ENCODE measurements at places on chromosomes 7 and 10.

DNA sequence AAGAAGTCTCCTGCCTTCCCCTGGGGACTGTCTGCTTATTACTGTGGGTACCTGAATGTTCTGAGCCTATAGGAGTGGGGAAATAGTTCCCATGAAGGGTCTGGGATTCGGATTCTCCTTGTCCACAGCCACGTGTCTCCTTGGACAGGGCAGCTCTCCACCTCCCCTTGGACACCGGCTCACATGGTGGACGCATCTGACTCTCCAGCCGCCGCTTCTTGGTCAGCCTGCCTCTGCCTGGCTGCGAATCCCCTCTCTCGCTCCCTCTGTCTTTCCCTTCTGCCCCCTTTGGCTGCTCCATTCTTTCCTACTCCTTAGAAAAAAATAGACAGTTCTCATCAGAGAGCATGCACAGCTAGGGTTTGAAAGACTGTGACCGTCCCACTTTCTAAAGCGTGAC is 46.9 kb downstream of the JAKMIP3 start:
- DNase-seq = no peak

GRCh38 chr10:90571481-90572258 is 286.2 kb downstream of the HTR7 start:
- DNase-seq = no peak

GRCh38 chr7:55375237-55375636 is 10.1 kb downstream of the LANCL2 start:
- DNase-seq = no peak

DNA sequence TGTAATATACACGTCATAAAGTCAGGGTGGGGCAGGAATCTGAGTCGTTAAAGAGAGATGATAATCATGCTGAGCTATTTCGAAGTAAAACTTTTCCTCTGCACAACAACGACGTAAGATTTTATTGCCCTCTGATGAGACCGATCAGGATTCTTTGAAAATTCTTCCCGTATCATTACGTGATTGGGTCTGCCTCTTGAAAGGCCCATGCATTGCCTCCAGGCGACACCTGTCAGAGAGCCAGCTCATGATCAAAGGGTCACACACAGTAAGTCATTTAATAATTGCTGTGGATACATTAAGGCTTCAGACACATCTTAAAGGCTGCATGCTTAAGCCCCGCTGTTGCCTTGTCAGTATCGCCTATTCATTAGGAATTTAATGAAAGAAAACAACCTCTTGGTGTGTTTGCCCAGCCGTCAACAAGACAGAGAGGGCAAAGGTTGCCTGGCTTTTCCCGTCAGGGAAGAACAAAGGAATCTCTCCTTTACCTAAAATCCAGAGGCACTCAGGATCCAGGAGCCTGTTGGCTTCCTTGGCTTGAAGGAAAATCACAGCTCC is 189.0 kb upstream of the SH2B2 start:
- no peak for DNase-seq

- no peak for DNase-seq
These were observed 517.5 kb downstream of the DNAJB6 start for GRCh38 chr7:157854066-157854891.

- DNase-seq = no peak
These were observed 362.8 kb downstream of the PHF14 start for GRCh38 chr7:11336432-11336831.

GRCh38 chr7:148480479-148481146 is 110.0 kb upstream of the C7orf33 start:
- DNase-seq = no peak

- DNase-seq = no peak
These were observed 24.7 kb upstream of the DIP2C start for GRCh38 chr10:714214-714613.

- DNase-seq = no peak
These were observed 17.0 kb downstream of the ABI1 start for GRCh38 chr10:26843736-26844135.

DNA sequence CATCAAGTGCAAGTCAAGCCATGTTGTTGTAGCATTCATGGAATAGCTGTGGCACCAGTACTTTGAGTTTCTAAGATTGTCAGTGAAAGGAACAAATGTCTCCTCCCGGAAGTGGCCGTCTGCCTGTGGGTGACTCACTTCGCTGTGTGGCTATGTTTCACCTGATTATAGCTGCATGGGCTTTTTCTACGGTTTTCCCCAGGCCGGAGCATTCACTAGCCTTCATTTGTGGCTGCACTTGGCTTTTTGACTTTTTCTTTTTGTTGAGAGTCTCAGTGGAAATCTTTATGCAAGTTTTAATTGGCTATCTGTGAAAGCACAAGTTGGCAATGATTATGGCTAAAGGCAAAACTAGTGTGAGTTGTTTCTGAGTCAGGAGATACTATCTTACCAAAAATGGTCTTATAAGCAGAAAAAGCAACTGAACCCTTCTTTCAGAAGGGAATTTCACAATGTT is 35.0 kb downstream of the SRI start:
- no peak for DNase-seq

GRCh38 chr7:150974468-150975391 is 3.4 kb downstream of the KCNH2 start:
- peak; percentile 84 for DNase-seq

DNA sequence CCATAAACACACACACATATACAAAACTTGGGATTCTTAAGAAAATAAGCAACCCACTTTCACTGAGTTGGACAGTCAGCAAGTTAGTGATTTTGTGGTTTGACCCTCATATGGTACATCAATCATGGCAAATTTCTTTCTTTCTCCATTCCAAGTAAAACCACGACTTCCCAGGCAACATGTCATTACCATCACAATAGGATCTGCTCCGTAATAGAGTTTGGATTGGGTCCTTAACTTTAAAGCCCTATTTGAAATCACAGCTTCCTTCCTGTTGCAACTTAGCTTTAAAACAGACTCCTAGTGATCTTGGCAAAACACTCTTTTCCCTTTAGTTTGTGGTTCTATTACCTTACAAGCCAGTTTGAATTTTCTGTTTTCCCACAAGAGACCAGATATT is 483.6 kb downstream of the INHBA start:
- DNase-seq = no peak

GRCh38 chr7:113217314-113217713 is 99.0 kb upstream of the SMIM30 start:
- DNase-seq = no peak

DNA sequence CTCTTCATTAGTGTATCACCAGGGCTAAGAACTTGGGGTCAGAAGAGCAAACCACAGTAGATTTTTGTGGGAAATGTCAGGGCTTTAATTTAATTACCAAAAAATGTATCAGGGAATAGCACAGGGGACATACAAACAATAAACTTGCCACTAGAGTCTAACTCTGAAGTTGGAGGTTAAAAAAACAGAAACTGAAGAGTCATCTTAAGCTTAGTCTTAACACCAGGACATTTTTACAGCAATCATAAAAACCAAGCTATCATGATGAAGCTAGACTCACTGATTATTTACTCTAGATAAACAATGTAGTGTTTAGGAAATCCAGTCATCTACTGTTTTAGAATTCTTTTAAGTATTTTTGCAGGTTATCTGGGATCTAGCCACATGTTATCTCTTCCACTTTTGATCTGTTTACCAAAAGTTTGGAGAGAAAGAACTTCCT is 48.4 kb upstream of the GLI3 start:
- DNase-seq = no peak

- no peak for DNase-seq
These were observed 34.8 kb downstream of the SVOPL start for GRCh38 chr7:138666385-138666784.

DNA sequence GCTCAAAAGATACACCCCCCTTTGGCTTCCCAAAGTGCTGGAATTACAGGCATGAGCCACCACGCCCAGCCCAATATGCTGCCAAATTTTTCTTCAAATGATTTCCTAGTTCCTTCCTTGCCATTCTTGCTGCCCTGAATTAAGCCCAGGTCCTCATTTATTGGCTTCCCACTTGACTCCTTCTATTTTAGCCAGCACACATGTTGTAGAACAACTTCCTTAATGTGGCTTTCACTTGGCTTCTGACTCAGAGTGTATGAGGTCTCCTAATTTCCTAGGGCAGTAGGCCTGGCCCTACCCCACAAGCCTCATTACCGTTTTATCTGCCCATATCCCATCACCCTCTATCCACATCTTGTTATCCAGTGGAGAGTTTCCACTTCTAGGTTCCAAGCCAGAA is 21.8 kb upstream of the HIPK2 start:
- DNase-seq = no peak

GRCh38 chr7:5494320-5494682 is 70.7 kb upstream of the TNRC18 start:
- no peak for DNase-seq

DNA sequence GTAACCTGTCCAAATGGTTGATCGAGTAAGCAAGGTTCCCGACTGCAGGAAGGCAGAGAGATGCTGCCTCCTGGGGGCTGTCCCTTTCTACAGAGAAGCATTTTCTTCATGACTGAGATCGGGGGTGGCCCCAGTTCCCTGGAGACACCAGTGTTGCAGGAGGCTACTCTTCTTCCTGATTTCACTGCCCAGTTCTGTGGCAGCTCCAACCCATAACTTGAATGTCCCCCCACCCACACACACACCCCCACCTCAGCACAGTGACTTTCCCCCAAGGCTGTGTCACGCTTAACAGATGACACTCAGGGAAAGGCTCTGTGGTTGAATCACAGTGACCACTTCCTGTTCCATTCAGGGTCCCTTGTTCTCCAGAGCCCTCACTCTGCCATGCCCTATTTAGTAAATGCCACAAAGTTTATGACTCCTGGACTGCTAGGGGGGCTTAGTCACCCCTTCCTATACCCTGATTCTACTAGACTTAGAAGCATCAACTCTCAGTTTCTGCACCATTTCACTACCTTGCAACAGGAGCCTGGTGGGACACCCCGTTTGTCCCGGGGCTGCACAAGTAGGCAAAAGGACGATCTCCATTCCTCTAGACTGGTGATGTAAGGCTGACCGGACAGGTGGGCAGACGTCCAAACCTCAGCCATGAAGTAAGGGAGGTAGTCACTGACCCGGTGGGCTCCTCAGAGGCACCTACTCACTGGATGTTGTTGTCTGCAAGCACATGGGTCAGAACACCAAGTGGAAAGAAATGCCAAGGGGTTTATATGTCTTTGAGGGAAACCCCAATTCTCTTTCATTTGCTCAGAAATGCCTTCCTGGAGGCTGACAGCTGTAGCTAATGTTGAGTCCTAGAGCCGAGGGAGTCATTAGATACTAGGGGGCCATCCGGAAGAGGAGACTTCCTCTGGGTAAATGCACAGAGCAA is 31.3 kb upstream of the SMC3 start:
- DNase-seq = peak; percentile 58

GRCh38 chr7:121019018-121019417 is 30.5 kb downstream of the CPED1 start:
- no peak for DNase-seq

- no peak for DNase-seq
These were observed 259.1 kb upstream of the MKLN1 start for GRCh38 chr7:131068604-131069021.

- no peak for DNase-seq
These were observed 124.4 kb upstream of the RNF32 start for GRCh38 chr7:156515911-156516790.

DNA sequence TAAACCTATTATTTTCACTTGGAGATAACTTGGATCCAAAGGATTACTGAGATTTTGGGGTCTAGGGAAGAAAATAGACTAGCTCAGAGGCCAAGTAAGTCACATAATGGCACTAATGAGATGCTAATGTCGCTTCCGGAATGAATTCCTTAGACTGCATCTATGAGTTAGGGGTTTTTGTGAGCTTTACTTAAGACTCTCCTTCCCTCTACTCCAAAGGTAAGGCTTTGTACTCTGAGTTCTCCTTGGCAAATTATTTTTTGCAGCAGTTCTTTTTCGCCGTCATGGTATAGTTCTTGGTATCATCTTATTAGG is 143.9 kb upstream of the KLF14 start:
- DNase-seq = no peak

DNA sequence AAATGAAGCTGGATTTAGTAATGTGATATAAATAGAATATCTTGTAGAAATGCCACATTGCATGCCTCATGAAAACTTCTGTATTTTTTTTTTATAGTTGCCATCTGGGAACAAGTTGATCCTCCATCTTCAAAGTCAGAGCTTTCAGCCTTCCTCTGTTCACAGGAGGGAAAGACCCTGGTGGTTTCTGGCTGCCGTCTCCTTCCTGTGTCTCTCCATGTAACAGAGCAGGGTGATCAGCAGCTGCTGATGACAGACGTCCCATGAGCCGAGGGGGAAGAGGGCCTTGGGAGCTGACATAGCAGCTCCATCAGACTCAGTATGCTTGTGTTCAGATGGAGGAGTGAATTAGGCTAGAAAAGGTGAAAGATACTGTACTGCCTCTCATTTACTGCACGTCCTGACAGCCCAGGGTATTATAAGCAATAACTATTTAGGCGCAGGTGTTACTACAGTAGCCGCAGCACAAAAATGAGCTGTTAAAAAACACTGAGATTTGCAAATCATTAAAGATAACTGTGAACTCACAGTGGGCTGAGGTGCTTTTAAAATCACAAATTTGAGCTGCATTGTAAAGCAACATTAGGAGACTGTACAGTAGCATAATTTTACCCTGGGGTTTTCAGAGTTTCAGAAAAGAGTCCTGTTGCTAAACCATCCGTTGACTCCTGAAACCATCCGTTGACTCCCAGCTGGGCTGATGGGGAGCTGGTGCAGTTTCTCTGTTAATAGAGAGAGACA is 103.3 kb downstream of the CFAP58 start:
- no peak for DNase-seq

DNA sequence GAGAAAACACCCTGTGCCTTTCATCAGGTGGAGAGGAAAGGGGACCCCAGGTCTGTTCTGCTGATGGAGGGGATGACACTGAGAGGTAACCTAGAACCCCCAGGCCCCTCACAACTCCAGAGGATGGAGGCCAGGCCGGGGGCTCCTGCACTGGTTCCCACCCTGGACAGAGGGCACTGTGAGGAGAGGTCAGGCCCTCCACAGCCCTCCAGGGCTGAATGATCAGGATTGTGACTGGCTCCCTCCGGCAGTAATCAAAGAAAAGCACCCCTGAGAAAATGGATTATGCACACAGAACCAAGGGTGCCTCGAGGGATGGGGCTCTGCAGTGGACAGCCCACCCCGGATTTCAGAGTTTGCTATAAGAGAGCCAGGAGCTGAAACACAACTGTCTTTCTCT is 502.8 kb downstream of the TCERG1L start:
- DNase-seq = no peak

GRCh38 chr7:98464558-98464940 is 63.7 kb upstream of the BAIAP2L1 start:
- no peak for DNase-seq

DNA sequence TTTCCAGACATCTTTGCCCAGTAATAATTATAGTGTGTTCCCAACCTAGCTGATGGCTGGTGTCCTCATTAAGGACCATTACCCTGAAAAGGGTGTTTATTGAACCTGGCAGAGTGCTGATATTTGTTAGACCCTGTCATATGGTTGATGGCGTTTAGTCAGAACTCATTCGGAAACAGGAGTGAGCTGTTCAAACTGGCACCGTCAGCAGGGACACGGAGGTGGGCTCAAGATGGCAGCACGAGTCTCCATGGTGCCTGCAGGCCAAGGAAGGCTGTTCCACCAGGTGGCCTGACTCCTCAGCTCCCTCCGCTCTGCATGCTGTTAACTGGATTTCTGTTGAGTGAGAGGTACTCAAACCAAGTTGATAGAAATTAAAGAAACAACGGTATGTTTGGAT is 589.1 kb upstream of the MGMT start:
- DNase-seq = no peak
